Fibroblast of upper back skin (primary cell): ENCODE measurements at places on chromosomes 11 and 22.

GRCh38 chr11:88405853-88406252 lies 68.3 kb upstream of the CTSC start:
- no peak for DNase-seq

GRCh38 chr11:119284344-119285157 lies 32.4 kb downstream of the MCAM start:
- peak; percentile 46 for DNase-seq

- no peak for DNase-seq
Measured at GRCh38 chr11:75779960-75780359, 11.4 kb downstream of the DGAT2 start.

- no peak for DNase-seq
Measured at GRCh38 chr22:40220316-40221054, 42.8 kb downstream of the TNRC6B start.

- DNase-seq, result peak; percentile 98
Measured at GRCh38 chr11:19374151-19374569, 133.4 kb upstream of the E2F8 start.
